ENCODE measurements at places on chromosomes 3 and 15.

GRCh38 chr15:34442891-34443290, 5.3 kb upstream of the GOLGA8A start:
- DNase-seq: no peak

GRCh38 chr3:61832375-61833229, 271.2 kb downstream of the PTPRG start:
- DNase-seq: no peak

GRCh38 chr3:179801263-179801662, 148.4 kb downstream of the USP13 start:
- no peak for DNase-seq

DNA sequence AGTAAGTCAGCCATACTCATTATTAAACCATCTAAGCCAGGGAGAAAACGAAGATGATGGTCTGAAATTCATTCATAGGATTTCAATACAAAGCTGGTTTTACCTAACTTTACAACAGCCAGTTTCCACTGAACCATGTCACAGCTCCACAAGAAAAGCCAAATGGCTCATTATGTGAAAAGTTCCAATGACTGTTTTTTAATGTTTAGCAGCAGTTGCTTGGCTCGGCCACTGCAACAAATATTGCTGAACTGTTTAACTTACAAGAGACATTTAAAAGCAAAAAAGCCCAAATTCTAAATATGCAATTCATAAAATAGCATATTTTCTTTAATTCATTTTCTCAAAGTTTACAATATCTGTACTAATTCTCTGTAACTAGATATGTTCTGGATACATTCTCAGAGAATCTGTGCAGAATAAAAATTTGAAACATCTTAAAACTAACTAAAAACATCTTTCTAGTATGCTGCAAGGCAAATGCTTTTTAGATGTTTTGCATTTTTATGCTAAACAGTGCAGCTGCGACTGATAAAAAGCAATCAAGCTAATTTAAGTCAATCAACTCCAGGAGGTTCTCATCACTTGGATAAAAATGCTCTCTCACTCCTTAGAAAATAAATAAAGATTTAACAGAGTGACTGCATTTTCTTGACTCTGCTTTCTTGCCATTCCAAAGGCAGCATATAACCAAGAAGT, 356.5 kb downstream of the ERC2 start:
- no peak for DNase-seq

- no peak for DNase-seq
Observed at GRCh38 chr3:133283958-133284807, 115.7 kb upstream of the BFSP2 start.

GRCh38 chr3:186998937-186999368, 68.6 kb downstream of the ST6GAL1 start:
- no peak for DNase-seq

DNA sequence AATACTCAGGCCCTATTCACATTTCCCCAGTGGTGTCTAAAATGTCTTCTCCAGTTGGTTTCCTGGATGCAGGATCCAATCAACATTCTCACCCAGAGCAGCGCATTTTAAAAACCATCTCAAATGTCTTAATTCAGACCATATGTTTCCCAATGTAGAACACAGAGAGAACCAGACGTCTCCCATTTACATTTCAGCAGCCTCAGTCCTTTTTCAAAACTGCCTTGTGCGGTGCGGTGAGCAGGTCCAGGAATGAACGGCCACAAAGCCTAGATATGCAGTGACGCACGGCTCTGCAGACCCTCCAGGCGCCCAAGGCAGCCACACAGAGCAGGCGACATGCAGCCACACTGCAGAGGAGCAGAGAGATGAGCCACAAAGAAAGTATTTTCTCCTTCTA, 66.1 kb upstream of the MEX3B start:
- DNase-seq: no peak

Measured in activated T-helper 1 cell treated with anti-CD3 and anti-CD28 coated beads, Interleukin-2, amount 50 U/mL, for 16 hours (primary cell).